Activated T-helper 1 cell treated with Interleukin-2 at 50 U/mL for 16 hours (primary cell): ENCODE measurements at places on chromosomes 1 and 21.

DNA sequence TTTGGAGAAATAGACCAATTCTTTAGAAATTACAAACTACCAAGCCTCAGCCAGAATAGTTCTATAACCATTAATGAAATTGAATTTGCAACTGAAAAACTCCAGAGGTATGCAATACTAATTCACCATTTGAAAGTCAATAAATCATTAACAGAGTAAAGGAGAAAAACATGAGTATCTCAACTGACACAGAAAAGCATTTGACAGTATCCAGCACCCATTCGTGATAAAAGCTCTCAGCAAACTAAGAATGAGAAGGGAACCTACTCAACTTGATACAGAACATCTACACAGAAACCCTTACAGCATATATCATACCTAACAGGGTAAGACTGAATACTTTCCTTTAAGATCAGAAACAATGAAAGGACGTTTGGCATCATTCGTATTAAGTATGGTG, 54.3 kb downstream of the ST6GALNAC5 start:
- DNase-seq, result no peak

DNA sequence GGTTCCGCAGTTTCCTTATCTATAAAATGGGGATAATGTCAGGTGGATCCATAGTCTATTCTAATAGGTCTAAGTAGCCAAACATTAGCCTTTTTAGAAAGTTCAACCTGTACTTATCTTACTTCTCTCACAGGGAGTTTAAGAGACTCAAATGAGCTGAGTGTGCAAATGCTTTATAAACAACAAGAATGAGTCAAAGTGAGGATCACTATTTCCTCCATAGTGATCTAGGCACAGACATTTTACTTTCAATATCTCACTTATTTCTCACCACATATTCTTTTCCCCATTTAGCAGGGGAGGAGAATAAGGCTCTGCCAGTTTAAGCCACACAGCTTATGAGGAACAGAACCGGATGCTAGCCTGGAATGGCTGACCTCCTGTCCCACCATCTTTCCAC, 92.1 kb upstream of the LMO4 start:
- DNase-seq, result no peak

- peak; percentile 30 for DNase-seq
Measured at GRCh38 chr1:6785728-6786505, 663 bp downstream of the CAMTA1 start.

- DNase-seq, result no peak
Measured at GRCh38 chr1:111864862-111865261, 109.2 kb downstream of the DDX20 start.

DNA sequence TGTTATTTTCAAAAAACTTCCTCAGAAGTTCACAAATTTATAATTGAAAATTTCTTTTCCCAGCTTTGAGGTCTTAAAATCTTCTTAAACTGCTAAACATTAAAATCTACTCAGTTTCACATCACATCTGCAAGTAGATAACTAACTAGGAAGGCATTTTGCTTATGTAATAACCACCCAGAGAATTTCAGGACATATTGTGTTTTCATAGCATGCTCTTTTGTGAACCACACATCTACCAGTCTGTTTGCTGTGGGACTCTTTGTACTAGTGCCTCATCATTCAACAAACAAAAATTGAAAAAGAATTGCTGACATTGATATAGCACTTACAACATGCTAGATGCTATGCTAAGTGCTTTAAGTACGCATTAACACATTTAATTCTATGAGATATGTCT, 31.6 kb upstream of the C1orf146 start:
- no peak for DNase-seq

DNA sequence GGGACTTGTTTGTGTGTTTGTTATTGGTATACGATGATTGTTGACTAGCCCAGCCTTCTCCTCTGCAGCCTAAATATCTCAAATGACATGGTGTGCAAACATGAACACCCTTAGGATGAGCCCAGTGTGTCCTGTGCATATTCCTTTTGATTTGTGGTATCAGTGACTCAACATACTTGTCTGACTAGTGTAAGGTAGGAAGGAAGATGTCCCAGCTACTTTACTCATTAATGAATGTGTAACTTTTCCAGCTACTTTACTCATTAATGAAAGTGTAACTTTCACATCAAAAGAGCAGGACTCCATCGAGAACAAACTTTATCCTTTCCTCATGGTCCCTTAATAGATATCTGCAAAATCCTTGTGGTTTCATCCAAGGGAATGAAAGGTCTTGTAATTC, 2.7 kb upstream of the ZNF692 start:
- no peak for DNase-seq

DNA sequence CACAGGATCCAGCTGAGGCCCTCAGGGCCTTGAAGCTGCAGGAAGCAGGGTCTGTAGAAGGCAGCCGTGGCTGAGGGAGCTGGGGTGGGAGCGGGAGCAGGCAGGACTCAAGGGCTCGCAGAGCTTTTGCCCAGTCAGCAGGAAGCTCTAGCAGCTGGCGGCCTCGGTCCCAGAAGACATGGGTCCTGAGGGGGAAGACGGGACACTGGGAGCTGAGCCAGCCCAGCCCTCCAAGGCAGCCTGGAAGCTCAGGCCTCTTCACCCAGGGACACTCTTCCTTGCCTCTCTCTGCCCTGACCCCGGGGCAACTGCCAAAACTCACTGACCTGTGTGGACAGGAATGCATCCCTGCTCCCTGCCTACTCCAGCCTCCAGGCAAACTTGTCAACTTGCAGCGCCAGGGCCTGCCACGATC, 8.9 kb downstream of the ADGRB2 start:
- DNase-seq, result no peak

- no peak for DNase-seq
Measured at GRCh38 chr1:87673748-87674147, 345.1 kb downstream of the LMO4 start.

- no peak for DNase-seq
Measured at GRCh38 chr1:193251950-193252349, 65.5 kb upstream of the B3GALT2 start.

- DNase-seq, result no peak
Measured at GRCh38 chr1:72227667-72228066, 54.7 kb downstream of the NEGR1 start.

DNA sequence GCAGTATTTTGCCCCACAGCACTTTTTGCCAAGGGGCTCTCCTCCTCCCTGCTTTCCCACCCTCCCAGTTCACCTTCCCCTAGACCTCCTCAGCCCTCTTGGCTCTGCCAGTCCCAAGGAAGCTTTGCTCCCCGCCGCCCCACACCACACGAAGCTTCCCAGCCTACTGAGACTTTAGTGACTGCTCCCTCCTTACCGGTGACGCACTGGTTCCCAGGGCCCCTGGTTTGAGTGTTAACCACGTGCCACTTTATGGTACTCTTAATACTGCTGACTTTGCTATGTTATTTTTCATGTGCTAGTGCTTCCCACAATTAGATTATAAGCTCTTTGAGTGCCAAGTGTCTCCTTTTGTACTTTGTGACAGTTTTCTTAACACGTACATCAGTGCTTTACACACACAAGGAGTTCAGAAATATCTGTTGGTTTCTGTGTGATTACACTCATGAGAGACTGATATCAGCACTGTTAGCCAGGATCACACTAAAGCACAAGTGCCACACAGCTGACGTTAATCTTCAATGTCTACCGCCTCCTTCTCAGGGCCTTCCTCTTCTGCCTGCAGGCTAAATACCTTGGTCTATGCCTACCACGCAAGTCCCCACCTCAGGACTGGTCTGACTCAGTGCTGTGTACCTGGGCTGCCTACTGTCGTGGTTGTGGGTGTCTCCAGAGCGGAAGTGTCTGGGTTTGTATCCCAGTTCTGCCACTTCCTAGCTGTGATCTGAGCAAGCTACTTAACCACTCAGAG, 61.0 kb downstream of the DNTTIP2 start:
- peak; percentile 16 for DNase-seq

DNA sequence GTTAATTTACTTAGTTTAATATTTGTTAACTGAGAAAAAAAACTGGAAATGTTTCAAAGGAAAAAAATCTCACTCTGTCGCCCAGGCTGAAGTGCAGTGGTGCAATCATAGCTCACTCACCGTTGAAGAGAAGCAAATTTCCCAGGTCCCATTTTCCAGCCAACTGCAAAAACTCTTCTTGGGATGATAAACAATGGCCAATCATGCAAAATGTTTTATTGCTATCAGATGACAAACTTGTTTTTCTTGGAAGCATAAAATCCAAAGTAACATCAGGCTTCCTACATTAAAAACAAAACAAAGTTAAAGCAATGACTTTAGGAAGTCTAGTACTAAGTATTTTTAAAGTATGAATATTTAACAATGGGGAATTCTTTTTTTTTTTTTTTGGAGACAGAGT, 84.9 kb downstream of the LYST start:
- no peak for DNase-seq

GRCh38 chr21:27346041-27346448, 379.2 kb upstream of the ADAMTS5 start:
- DNase-seq, result no peak

- no peak for DNase-seq
Measured at GRCh38 chr1:212990276-212990675, 25.4 kb downstream of the ANGEL2 start.

- no peak for DNase-seq
Measured at GRCh38 chr1:30694280-30695175, 28.9 kb downstream of the MATN1 start.

DNA sequence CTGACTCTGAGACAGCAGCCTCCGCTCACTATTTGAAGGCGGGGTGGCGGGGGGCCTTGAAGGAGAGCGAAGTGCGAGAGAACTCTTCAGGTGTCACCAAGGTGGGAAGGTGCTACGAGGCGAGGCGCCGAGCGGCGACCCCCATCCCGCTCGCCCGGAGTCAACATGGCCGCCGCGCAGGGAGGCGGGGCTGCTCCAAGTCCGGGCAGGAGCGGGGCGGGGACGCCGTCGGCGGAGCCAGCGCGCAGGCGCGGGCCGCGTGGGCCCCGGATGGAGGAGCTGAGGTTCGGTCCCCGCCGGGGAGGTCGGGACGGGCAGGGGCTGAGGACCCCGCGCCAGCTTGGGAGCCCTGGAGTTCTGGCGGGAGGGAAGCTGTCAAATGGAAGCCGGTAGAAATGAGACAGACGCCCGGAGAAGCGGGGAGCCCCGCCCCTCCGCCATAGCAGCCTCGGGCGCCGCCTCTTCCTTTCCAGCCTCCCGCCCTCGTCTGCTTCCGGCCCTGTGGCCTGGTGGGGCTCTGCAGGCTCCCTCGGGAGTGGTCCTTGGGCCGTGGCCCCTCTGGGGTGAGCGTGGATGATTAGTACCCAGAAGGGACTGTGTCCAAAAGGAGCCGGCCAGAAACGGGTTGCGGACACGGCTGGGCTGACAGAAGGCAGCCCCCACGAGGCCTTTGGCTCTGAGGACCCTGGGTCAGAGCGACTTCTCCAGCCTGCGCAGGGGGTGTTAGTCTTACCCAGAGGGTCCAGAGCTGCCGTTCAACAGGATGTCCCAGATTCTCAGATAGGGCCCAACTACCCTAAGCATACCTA, at the start of gene PIGV:
Gene PIGV, plus strand, starts transcription at position 245 of the 809 bp plus-strand sequence. CDS start 2,866 bp downstream, outside the sequence.
- DNase-seq, result peak; percentile 85

GRCh38 chr1:11707621-11708276, 16.2 kb downstream of the DRAXIN start:
- DNase-seq, result no peak

DNA sequence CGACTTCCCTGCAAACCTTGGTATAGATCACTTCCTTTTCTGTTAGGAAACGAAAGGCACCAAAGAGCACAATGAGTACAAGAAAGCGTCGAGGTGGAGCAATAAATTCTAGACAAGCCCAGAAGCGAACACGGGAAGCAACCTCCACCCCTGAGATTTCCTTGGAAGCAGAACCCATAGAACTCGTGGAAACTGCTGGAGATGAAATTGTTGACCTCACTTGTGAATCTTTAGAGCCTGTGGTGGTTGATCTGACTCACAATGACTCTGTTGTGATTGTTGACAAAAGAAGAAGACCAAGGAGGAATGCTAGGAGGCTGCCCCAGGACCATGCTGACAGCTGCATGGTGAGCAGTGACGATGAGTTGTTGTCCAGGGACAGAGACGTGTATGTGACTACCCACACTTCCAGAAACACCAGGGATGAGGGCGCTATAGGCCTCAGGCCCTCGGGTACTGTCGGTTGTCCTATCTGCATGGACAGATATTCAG, 18.5 kb downstream of the FAM89A start:
- no peak for DNase-seq

- DNase-seq, result no peak
Measured at GRCh38 chr1:44999232-44999631, 11.9 kb downstream of the HECTD3 start.

DNA sequence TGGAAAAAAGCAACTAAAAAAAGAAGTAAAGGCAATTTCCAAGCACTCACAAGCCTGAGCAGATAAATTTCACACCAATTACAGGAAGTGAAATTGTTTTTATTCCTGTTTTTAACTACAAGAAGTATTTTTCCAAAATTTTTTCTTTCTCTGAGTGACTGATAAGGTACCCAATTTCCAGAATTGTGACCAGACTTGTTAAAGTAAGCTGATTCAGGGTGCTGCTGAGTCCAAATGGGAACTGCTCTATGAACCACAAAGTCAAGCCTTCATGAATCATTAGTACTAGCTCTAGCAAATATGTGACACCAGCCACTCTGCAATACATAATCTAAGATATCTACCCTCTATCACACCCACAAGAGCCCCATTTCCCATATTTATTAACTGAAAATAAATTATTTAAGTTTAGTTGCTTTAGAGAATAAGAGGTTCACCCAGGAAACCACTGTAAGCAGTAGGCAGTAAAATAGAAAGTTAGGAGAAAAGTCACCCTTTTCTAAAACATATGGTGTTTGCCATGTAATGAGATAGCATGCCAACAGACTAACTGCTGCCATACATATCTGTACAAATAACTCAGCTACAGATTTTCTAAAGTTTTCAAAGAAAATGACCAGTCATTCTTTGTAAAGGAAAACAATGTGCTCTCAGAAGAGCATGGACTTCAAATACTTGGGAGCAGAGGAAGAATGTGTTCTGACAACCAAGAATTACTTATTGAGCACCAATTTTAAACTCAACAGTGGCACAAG, 43.1 kb upstream of the TNFSF18 start:
- DNase-seq, result no peak

GRCh38 chr1:183986941-183987340, 50.6 kb downstream of the COLGALT2 start:
- no peak for DNase-seq

GRCh38 chr1:58911841-58912499, 128.1 kb upstream of the JUN start:
- no peak for DNase-seq

GRCh38 chr1:228178737-228179684, 13.4 kb downstream of the IBA57 start:
- no peak for DNase-seq

DNA sequence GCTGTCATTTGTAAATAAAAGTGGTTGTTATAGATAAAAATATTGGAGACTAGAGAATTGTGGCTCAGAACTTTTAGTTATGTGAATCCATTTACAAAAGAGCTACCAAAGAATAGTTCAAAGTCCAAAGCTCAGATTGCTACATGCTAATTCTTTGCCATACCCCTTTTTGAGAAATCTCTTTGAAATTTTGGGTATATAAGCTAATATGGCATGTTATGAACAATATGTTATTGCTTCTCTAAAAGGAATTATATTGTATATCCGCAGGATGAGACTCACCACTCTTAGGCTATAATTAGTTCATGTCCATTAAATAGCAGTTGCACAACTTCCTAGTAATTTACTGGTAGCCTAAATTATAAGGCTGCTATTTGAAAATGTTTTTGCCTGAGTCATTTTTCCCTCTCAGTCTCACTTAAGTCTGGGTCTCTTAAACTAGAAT, 178.0 kb downstream of the ZNF281 start:
- DNase-seq, result no peak

- DNase-seq, result peak; percentile 54
Measured at GRCh38 chr21:43916691-43917514, 51.9 kb downstream of the AGPAT3 start.
